Smooth muscle cell of the umbilical artery (primary cell): ENCODE measurements at places on chromosomes 4 and X. TPM values are rescaled to one million over a fixed set of nuclear protein-coding genes. Genes with fewer than 3 reads are reported as not detected.

The CCDC110 gene
- total RNA-seq = 5.0 and 7.8 TPM in 2 replicates

The XKRX gene
- under 0.01 and 0.14 TPM in 2 replicates for total RNA-seq

The MSANTD1 gene
- total RNA-seq = 0.59 and 1.0 TPM in 2 replicates

The BCORL1 gene
- 1.5 and 3.3 TPM in 2 replicates for total RNA-seq

The CXCL1 gene
- 69.7 and 261 TPM in 2 replicates for total RNA-seq

The ADAM29 gene
- not detected in 2 replicates for total RNA-seq
